Cortex of kidney (tissue), 1 donor: ENCODE measurements at places on chromosomes 6 and 20.

GRCh38 chr20:33897313-33897912 is 86.3 kb downstream of the CHMP4B start:
- no peak for DNase-seq

GRCh38 chr20:57619051-57619831 is 985 bp downstream of the ZBP1 start:
- no peak for DNase-seq

GRCh38 chr20:61608275-61609085 is 356.4 kb downstream of the CDH4 start:
- no peak for DNase-seq

DNA sequence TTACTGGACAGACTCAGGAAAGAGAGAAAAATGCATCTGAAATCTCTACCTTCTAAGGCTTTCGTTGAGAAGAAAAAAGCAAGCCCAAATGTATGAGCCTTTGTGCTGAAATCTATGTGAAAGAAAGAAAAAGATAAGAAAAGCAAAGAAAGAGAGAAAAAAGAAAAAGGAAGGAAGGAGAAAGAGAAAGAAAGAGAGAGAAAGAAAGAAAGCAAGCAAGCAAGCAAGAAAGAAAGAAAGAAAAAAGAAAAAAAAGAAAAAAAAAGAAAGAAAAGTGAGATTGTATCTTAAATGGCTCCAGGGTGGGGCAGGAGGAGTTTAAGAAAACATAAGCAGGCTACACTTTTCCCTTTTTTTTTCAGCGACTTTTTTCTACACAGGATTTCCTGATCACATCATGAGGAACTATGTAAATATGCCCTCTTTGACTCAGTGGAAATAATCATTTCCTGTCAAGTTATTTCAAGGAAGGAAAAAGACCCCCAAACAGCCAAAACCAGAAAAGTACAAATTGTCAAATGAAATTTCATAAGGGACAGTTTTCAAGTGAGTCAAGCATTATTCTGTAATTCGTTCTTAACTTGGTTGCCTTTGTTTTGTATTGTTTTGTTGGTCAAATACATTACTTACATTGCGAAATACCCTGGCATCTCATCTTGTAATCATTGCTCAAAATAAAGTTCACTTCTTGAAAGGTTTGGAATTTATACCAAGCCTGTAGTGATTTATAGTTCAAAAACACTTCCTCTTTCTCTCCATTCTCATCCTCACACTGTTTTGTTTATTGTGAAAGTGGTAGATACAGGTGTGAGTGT is 79.5 kb upstream of the RNF217 start:
- DNase-seq: no peak
